Spleen (tissue), 13 donors: ENCODE measurements at places on chromosomes 6 and 20. TPM values are rescaled to one million over a fixed set of nuclear protein-coding genes. Genes with fewer than 3 reads are reported as not detected.

DNA sequence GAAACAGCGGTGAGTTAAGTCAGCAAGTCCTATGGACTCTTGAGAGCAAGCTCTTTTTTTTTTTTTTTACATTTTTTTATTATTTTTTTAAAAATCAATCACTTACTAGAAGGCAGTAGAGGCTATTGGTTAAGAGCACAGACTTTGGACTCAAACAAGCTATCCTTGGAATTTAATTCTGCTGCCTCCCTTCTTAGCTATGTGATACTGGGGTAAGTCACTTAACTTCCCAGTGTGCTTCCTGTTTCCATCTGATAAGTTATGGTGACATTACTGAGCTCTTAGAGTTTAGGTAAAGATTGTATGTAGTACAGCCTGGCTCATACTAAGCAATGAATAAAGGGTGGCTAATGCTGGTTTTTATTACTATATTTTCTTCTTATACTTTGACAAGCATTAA is 770.5 kb upstream of the FLRT3 start:
- no peak for DNase-seq

DNA sequence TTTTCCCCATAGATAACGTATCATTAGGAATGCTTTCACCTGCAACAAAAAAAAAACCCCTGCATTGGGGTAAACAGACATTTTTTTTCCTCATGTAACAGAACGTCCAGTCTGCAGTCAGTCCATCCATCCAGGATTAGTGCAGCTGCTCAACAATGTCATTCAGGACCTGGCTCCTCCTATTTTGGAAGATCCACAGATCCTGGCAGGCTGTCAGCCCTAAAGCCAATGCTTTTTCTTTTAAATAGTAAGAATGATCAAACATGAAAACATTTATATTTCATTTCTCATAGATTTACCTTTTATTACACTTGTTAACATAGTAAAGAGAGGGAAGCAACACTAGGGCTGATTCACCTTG is 116.5 kb upstream of the CCDC28A start:
- no peak for DNase-seq

GRCh38 chr6:86500035-86500434 is 437.3 kb upstream of the HTR1E start:
- DNase-seq, result no peak

DNA sequence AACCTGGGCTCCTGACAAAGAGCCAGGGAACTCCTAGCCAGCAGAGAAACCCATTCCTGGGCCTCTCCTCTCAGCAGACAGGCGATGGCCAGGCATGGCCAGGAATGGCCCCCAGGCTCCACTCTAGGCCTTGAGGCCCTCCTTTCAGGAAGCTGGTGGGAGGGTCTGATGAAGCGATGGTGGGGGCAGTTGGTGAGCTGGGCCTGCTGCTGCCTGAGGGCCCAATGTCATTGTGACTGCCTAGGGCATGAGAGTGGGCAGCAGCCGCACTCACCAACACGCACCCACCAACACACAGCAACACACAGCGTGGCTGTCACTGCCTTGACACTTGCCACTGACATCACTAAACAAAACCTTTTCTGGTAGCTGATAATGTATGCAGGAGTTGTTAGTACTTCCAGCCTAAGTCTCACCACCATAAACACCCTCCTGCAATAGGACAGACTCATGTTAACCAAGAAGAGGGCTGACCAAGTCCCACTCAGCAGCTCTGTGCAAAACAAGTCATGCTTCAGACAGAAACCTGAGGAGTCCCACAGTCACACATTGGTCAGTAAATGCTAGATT is 69.3 kb downstream of the ABHD12 start:
- DNase-seq, result peak; percentile 68

The WFDC10B gene
- not detected for total RNA-seq

- no peak for DNase-seq
Observed at GRCh38 chr6:75893776-75894152, 144.7 kb downstream of the MYO6 start.

GRCh38 chr6:166592821-166593220 is 6.3 kb upstream of the RAMACL start:
- no peak for DNase-seq

GRCh38 chr20:20553541-20553940 is 158.9 kb downstream of the RALGAPA2 start:
- DNase-seq, result no peak

- DNase-seq, result no peak
Observed at GRCh38 chr20:54167909-54168872, 5.6 kb downstream of the CYP24A1 start.
